ENCODE measurements at places on chromosomes 11 and 22.
A peak's percentile ranks its signal among the peaks of the same experiment; 100 is the strongest.

GRCh38 chr22:24426436-24426835 is 963 bp upstream of the ADORA2A start:
- peak overlapping the region; percentile 86 for H3K4me3 ChIP-seq
- H3K27me3 ChIP-seq, result no peaks in the 10 kb centered on the region
- peak overlapping the region; percentile 98 for H3K27ac ChIP-seq
- DNase-seq, result no peak
- H3K36me3 ChIP-seq, result peaks cover 23% of the 10 kb centered on the region

DNA sequence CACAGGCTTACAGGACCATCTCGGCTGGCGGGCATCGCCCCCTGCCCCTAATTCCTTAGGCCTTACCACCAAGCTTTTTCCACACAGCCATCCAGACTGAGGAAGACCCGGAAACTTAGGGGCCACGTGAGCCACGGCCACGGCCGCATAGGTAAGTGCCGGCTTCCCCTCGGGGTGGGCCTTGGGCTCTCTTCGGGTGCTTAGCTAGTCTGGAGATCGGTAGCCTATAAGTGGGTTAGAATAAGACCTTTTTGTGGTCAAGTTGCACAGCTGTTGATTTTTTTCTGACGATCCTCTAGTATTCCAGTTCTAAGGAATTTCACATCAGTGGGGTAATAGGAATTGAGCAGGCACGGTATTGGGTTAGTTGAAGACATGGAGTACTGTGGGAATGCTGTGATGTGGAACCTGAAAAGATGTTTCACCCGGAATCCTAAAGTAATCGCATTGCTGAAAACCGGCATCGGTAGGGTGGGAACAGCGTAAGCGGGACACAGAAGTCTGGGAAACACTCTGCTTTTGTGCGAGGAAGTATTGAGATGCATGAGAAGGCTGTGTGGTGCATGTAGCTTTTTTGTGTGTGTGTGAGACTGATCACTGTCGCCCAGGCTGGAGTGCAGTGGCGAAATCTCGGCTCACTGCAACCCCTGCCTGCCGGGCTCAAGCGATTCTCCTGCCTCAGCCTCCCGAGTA is 669 bp downstream of the RPL27A start:
- H3K4me3 ChIP-seq, result peak overlapping the region; percentile 93
- H3K4me1 ChIP-seq, result peaks cover 54% of the 10 kb centered on the region
- H3K27me3 ChIP-seq, result no peaks in the 10 kb centered on the region
- peaks cover 58% of the 10 kb centered on the region for H3K36me3 ChIP-seq

DNA sequence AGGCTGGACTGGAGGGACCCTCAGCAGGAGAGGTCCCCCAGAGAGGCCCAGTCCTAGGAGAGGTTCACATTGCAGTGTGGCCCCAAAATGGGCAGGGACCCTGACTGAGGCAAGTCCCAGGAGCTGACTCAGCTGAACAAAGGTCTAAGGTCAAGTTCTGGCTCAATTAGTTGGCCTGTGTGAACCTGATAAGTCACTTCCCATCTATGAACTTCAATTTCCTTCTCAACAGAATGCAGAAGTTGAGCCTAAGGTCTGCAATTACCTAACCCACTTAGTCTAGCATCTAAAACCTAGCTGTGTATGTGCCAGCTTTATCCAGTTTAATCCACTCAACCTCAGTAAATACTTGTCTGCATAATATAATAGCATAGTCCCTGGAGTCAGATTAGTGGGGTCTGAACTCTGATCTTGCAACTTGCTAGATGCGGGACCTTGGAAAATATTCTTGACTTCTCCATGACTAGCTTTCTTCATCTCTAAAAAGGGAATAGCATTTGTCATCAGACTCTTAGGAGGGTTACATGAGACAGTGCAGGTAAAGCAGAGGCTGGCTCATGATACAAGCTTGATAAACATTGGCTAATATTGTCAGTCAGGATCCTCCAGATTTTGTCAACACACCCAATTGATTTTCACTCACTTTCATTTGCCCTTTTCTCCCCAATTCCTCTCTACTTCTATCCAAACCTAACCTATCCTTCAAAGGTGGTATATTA is 465.5 kb downstream of the INSC start:
- no peaks in the 10 kb centered on the region for H3K27me3 ChIP-seq
- no peak for DNase-seq
- no peak overlapping the region for H3K4me3 ChIP-seq
- H3K4me1 ChIP-seq, result no peaks in the 10 kb centered on the region
- no peaks in the 10 kb centered on the region for H3K36me3 ChIP-seq

DNA sequence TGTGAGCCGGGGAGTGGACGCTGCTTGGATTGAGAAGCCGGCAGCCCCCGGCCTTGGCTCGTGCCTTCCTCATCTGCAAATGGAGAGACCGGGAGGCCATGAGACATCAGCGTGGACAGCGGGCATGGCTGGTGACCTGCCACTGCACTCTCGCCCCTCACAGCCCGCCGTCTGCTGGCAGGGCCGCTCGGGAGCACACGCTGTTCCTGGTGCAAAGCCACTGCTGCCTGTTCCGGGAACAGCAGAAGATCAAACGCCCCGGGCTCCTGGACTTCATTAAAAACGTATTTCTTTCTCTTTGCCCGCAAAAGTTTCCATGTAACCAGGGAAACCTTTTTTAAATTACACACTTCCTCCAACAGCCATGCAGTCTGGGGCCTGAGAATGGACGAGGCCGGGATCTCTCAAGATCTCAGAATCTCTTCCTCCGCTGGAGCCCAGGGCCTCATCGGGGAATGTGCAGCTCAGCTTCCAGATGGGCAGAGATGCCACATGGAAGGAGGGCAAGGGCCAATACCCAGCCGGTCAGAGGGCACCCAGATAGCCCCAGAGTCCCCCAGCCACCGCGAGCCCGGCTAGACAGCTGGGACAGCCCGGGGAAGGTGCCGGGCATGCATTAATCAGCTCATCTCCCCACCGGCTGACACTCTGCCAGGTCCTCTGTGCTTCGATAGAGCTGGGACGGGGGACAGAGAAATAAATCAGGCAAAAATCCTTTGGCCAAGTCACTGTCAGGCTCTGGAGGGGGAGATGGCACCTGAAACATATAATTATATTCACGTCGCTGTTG is 62.8 kb upstream of the PRR5 start:
- no peak overlapping the region for H3K27ac ChIP-seq
- peaks cover 2% of the 10 kb centered on the region for H3K36me3 ChIP-seq
- no peak for DNase-seq
- peaks cover 6% of the 10 kb centered on the region for H3K4me1 ChIP-seq
- no peak overlapping the region for H3K4me3 ChIP-seq

DNA sequence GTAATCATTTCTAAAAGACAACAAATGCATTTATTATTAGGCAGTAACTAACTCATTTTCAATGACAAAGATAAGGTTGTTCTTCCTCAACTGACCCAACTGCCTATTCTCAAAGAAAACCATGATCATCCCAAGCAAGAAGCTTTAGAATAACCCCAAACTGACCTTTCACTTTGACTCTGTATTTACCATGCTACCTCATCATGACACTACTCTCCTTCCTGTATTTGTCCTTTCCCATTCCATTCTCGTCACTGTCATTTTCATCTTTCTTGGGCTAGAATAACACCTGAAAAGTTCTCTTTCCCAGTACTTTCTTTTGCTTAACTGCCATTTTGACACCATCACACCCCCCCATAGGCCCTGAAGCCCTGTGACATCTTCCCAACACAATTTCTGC is 48.3 kb downstream of the TCF20 start:
- peaks cover 59% of the 10 kb centered on the region for H3K4me1 ChIP-seq
- no peak for DNase-seq
- H3K4me3 ChIP-seq, result no peak overlapping the region

GRCh38 chr11:14262271-14262846 is 96.6 kb downstream of the RRAS2 start:
- no peaks in the 10 kb centered on the region for H3K4me1 ChIP-seq
- H3K4me3 ChIP-seq, result no peak overlapping the region
- DNase-seq, result no peak
- peaks cover 10% of the 10 kb centered on the region for H3K36me3 ChIP-seq
- H3K27ac ChIP-seq, result no peak overlapping the region

GRCh38 chr11:109960831-109961230 is 132.4 kb upstream of the ZC3H12C start:
- DNase-seq, result no peak
- no peaks in the 10 kb centered on the region for H3K27me3 ChIP-seq
- no peaks in the 10 kb centered on the region for H3K4me1 ChIP-seq
- H3K27ac ChIP-seq, result no peak overlapping the region
- H3K4me3 ChIP-seq, result no peak overlapping the region

DNA sequence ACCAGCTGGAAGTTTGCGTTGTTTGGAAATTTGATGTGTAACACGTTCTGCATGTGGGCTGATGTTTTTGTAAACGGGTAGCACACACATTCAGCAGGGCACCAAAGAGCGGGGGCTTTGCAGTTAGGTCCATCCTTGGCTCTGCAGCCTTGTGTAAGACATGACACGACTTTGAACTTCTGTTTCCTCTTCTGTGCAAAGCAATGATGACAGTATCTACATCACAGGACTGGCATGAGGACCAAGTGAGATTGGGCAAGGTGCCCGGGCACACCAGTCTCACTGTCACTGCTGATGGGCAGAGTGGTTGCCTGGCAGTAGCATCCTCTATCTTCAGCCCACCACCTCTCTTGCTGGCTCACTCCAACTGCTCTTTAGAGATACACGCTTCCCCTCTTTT is 3.3 kb downstream of the TCN2 start:
- H3K27me3 ChIP-seq, result peaks cover 50% of the 10 kb centered on the region
- no peak overlapping the region for H3K27ac ChIP-seq
- no peaks in the 10 kb centered on the region for H3K36me3 ChIP-seq
- no peak for DNase-seq
- H3K4me1 ChIP-seq, result peaks cover 14% of the 10 kb centered on the region
- no peak overlapping the region for H3K4me3 ChIP-seq

DNA sequence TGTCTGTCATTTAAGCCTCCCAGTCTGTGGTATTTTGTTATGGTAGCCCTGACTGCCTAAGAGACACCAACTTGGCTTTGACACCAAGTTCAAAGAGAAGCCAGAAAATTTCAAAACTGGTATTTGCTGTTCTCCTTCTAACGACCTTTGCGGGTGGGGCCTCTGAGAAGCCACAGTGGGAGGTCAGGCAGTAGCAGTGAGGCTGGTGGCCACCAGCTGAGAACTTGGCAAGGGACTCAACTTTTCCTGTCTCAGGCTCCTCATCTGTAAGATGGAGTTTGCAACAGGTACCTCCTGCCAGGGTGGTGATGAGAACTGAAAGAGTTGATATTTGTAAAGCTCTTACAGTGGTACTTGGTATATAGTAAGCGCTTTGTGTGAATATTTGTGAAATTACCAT is 183.4 kb downstream of the BCR start:
- peaks cover 30% of the 10 kb centered on the region for H3K27me3 ChIP-seq
- H3K4me1 ChIP-seq, result no peaks in the 10 kb centered on the region
- no peaks in the 10 kb centered on the region for H3K36me3 ChIP-seq
- no peak for DNase-seq
- no peak overlapping the region for H3K4me3 ChIP-seq

DNA sequence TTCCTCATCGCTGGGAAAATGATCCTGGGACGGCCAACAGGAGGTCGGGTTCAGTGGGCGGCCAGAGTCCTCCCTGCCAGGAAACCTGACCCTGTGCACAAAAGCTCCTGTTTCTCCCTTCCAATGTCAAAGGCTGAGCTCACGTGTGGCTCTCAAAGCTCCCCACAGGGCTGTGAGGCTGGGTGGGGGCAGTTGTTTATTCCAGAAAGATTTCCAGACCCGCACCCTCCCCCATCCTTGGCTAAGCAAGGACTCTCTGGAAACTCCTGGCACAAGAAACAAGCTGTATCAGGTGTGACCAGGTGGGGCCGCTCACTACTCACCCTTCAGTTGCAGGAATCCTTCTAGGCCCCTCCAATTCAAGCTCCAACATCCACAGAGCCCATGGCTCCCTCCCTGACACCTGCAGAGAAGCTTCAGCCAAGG is 131.9 kb downstream of the SHANK2 start:
- H3K36me3 ChIP-seq, result no peaks in the 10 kb centered on the region
- no peaks in the 10 kb centered on the region for H3K4me1 ChIP-seq
- H3K27ac ChIP-seq, result no peak overlapping the region
- DNase-seq, result no peak
- peaks cover 23% of the 10 kb centered on the region for H3K27me3 ChIP-seq
- H3K4me3 ChIP-seq, result no peak overlapping the region

DNA sequence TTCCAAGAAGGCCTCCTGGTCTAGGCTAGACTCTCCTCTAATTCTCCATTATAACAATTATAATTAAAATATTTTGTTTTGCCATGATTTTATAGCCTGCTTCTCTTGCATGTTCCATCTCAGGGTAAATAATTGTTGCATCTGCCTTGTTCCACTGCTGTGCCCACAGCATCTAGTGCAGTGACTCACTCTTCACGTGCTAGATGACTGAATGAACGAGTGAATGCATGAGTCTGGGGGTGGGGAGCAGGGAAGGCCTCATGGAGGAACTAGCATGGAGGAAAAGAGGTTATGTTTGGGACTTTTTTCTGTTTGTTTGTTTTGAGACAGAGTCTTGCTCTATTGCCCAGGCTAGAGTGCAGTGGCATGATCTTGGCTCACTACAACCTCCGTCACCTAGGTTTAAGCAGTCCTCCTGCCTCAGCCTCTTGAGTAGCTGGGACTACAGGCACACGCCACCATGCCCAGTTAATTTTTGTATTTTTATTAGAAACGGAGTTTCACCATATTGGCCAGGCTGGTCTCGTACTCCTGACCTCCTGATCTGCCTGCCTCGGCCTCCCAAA is 5.2 kb upstream of the OAF start:
- no peak overlapping the region for H3K27ac ChIP-seq
- H3K36me3 ChIP-seq, result no peaks in the 10 kb centered on the region
- peaks cover 7% of the 10 kb centered on the region for H3K4me1 ChIP-seq

- no peak overlapping the region for H3K27ac ChIP-seq
- no peak for DNase-seq
- H3K4me1 ChIP-seq, result no peaks in the 10 kb centered on the region
- H3K36me3 ChIP-seq, result no peaks in the 10 kb centered on the region
- no peaks in the 10 kb centered on the region for H3K27me3 ChIP-seq
These were observed 191.1 kb downstream of the NTM start for GRCh38 chr11:131561501-131561900.

GRCh38 chr11:108025387-108026080 is 16.8 kb downstream of the CUL5 start:
- peaks cover 7% of the 10 kb centered on the region for H3K36me3 ChIP-seq
- no peak for DNase-seq
- H3K27ac ChIP-seq, result no peak overlapping the region
- H3K4me3 ChIP-seq, result no peak overlapping the region

DNA sequence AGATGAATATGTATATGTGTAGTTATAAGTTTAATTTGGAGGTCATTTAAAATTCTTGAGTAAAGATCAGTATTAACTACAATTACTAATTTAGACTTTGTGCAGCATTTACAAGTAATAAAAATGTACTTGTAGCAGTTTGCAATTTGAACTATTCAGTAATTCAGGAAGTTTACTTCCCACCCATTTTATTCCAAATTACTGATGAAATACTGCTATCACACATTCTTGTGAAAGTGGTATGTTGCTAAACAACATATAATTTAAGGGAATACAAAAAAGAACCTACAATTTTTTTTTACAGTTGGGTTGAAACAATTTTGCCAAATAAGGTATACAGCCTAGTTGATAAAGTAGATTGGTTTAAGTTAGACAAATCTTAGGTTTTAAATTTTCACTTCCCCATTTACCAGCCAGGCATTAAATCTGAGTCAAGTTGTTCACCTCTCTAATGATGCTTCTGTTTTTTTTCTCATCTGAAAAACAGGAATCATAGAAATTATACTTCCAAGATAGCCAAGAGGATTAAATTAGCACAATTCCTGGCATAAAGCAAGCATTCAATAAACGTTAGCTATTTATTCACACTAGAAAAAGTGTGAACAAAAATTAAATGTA is 45.3 kb downstream of the ZBTB44 start:
- peaks cover 15% of the 10 kb centered on the region for H3K36me3 ChIP-seq
- no peak overlapping the region for H3K4me3 ChIP-seq
- no peak overlapping the region for H3K27ac ChIP-seq
- peaks cover 25% of the 10 kb centered on the region for H3K4me1 ChIP-seq
- H3K27me3 ChIP-seq, result no peaks in the 10 kb centered on the region

Measured in central memory CD8-positive, alpha-beta T cell (primary cell).